Panc1 (cell line): ENCODE measurements at places on chromosomes 5 and 9.

DNA sequence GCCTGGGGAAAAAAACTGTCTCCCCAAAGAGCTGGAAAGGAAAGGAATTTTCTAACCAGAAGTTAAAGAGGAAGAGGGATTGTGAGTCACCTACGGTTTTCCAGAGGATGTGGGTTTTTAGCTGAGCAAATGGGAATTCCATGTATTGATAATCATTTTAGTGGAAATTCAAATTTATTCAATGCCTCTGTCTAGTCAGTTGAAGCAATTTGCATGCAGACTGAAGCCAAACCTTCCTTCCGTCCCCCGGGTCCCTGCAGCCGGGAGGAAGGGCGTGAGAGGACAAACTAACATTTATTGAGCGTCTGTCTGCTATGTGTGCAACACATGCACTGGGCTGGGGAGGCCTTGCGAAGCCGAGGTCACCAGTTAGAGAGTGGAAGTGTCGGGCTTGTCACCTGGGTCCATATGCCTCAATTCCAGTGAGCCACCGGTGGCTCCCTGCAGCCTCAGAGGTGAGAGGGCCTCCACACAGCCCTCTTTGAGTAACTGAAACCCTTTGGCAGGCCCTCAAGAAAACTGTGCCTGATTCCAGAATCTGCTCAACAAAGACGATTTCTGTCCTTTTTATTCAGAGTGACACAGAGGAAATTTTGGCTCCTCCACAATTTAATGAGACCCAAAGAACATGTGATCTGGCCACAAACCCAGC lies 70.3 kb downstream of the COL27A1 start:
- DNase-seq, result no peak

DNA sequence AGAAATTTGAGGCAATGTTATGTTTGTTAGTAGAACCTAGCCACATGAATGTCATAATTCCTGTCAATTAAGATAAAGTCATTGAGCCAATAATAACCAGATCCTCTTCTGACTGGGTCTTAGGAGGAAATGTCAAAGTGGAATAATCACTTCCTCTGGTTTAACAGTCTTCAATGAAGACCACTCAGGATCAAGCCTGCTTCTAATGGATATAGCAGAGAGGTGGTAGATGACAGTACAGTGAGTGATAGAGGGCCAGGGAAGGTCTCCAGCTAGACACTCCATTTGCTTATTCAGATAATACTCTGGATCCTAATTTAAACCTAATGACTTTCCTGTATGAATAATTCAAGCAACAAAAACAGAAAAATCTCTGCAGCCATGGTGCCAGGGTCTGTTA lies 474.2 kb downstream of the DNAH5 start:
- DNase-seq, result no peak

- DNase-seq, result no peak
These were observed 108.1 kb downstream of the CACNA1B start for GRCh38 chr9:137985637-137986071.

DNA sequence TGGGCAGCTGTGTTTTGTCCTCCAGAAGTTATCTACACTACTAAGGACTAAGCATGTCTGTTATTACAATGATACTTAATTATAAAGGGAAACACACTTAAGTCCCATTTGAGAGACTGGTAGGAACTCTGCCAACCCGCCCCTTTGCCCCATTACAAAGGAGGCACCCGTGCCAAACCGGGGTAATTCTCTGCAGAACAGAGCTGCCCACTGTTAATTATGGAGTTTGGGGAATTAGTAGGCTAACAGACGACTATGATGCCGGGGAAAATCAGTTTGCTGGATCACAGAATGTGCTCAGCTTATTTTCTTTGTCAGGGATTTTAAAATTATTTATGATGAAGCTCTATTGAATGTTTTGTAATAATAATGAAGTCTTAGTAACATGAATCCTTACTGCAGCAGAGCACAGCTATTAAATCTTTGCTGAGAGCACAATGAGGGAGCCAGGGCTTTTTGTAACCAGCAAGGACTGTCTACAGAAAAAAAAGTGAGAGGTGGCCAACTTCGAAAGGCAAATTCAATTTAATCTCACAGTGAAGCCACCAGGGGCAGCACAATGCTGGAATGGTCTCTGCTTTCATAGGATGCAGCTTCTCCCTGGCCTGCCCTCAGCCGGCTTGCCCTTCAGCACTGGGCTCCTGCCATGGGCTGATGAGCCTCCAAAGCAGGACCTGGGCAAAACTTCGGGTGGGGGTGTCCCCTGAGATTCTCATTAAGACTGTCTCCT lies 134.5 kb downstream of the GNAQ start:
- DNase-seq, result no peak

DNA sequence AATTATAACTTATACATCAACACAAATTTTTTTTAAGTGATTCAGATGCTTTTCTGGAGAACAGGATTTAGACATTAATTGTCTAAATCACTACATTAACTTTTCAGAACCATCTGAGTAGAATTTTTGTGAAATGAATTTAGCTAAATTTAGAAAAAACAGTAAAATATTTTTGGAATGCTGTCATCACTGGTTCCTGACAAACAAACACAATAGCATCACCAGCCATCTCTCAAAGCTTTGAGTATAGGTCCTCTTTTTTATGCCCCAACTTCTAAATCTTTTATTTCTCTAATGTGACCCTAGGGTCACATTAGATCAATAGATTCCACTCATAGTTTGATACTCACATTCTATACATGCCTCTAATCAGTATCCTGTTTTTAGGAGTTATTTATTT lies 104.6 kb downstream of the PRR16 start:
- no peak for DNase-seq

DNA sequence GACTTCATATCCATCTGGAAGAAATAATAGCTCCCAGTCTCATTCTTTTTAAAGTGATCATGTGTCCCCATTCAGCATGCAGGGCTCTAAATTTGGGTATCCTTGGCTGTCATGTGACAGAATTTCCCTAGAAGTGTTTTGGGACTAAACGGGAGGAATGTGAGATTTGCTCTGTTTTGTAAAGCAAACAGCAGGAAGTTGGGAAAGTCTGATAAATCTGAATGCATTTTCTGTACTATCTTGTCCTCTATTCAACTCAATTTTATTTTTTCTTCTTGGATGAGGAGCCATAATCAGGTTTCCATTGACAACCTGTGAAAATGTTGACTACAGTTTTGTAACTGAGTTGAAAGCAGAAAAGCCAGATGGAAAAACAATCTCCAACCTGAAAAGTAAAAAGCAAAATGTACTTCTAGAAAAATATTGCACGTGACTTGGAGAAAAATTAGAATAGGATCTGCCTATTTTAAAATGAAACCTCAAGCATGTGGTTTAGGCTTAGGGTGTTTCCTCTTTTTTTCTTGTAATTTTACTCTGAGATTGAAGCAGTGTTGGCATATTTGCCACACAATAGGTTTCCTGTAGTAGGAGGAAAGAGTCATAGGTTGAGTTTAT lies 76.2 kb upstream of the IL6ST start:
- DNase-seq, result no peak
